ENCODE measurements at places on chromosomes 1 and 21. TPM values are rescaled to one million over a fixed set of nuclear protein-coding genes. Genes with fewer than 3 reads are reported as not detected.

FABP3 gene
- not detected for total RNA-seq

GRCh38 chr1:59511476-59512465 is 214.9 kb downstream of the FGGY start:
- DNase-seq, result no peak

CATSPERE gene
- total RNA-seq, result 1.2 TPM

DNA sequence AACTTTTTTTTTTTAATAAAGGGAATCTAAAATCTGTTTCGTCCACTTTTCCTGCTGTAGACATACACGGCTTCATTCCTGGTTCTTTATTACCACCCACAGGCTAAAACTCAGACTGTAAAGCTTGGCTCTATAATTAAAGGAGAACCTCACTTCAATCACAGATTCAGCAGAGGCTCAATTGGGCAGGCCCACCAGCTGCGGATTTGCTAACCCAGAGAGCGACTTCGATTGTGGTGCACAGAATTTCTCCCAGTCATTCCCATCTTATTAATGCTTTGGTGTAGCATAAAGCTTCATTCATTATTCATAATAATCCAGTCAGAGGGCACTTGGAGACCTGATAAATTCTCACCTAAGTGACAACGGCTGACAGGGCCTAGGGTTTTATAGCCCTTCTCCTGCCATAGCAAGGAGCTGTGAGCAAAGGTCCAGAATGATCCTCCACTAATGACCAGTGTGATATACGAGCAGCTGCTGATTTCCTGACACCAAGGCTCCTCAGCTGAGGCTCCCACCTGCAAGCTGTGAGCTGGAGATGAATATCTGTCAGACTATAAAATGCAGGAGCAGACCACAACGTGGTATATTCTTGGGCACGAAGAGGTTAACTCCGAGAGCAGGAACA is 149.0 kb downstream of the ATP6V1G3 start:
- no peak for DNase-seq

TNNI3K gene
- not detected for total RNA-seq

STXBP3 gene
- total RNA-seq, result 46.9 TPM

DNA sequence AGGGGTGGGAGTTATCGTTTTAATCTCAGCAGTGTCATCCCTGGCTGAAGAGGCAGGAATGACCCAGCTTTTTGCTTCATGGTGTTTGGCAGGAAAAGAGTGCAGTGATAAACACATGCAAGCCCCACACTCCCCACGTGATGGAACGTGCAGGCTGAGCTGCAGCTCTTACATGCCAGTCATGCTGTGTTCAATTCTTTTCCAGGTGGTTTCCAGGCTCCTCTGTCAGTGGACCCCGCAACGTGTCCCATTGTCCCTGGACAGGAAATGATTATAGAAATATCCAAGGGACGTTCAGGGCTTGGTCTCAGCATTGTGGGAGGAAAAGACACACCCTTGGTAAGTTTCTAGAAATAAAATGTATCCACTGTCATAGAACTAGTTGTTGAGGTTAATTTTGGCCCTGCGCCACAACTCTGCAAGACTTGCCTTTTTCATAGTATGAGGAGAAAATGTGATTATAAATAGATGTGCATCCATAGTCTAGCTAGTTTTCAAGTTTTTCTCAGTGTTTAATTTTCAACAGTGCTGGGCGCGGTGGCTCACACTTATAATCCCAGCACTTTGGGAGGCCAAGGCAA is 110.2 kb upstream of the L1TD1 start:
- no peak for DNase-seq

EVA1C gene
- total RNA-seq, result 28.4 TPM

GRCh38 chr1:160711602-160712311 is at the start of gene CD48:
CD48 (minus strand) TSS chr1:160711822; CDS start chr1:160711763, 59 bp downstream.
- DNase-seq, result no peak

DNA sequence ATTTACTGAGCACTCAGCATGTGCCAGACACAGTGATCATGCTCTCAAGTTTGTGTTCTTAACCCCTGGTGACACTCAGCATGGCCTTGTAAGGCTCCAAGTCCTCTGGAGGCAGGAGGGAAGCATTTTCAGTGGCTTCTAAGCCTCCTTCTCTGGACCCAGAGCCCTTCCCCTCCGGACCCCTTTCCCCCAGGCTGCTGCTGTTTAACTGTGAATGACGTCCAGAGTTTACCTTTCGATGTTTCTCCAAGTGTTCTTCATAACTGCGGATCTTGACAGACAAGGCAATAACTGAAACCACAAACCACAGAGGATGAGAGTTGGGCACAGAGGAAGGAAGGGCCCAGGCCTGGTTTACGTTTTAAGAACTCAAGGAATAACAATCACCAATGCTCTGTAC is 6.5 kb downstream of the MRPS15 start:
- no peak for DNase-seq

DNA sequence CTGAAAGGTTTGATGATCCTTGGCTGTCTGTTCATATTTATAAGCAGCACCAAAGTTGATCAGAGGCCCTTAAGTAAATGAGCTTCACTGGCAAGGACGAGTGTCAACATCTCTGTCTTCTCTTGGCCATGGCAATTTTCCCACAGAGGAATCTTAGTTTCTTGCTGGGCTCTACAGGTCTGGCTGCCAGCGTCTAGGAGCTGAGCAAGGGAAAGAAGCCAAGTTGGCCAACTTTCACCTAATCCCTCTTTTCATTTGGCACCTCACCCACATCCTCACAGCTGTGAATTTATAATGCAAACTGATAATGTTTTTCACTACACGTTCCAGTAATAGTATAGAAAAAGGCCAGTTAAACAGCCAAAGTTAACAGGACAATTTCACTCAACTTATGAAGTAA is 99.0 kb upstream of the LBR start:
- no peak for DNase-seq

AK5 gene
- 0.61 TPM for total RNA-seq

- DNase-seq, result peak; percentile 50
Measured at GRCh38 chr1:36369061-36369861, 16.5 kb downstream of the STK40 start.

GRCh38 chr1:119795261-119796200 is 15.7 kb downstream of the REG4 start:
- peak; percentile 58 for DNase-seq

DPT gene
- total RNA-seq, result not detected

GRCh38 chr1:14968251-14968851 is 185.2 kb upstream of the TMEM51 start:
- peak; percentile 90 for DNase-seq

- no peak for DNase-seq
Measured at GRCh38 chr1:75125161-75125726, 8.9 kb upstream of the LHX8 start.

EEIG2 gene
- 4.5 TPM for total RNA-seq

SYDE2 gene
- 11.0 TPM for total RNA-seq

- DNase-seq, result peak; percentile 32
Measured at GRCh38 chr21:41610042-41610839, 102.3 kb upstream of the TMPRSS2 start.

DNA sequence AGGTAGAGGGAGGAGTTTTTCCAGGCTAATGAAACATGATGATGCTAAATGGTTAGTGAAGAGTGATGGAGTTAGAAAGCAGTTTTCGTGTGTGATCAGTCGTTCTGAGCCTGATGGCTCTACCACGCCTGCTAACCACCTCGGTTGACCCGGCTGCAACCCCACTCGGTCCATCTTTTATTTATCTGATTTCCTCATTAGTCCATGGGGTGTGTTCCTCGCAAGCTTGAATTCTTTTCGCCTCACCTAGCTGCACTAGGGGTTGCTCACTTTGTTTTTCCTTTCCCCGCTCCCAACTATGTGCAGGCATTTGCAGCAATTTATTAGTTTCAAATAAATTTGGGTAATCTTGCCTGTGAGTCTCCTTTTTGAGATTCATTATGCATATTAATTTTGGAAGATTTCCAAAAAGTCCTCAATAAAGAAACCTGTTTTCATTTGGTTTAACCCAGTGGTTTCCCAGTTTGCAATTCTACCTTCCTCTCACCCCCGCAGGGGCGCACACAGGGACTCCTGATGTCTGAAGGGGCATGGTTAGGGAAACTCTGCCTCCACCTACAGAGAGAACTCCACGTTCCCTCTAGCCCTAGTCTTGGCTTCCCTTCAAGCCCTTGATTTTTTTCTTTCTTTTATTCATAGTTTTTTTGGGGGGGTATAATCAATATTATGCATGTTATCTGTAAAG is 12.6 kb downstream of the B3GALT5 start:
- DNase-seq, result no peak

DNA sequence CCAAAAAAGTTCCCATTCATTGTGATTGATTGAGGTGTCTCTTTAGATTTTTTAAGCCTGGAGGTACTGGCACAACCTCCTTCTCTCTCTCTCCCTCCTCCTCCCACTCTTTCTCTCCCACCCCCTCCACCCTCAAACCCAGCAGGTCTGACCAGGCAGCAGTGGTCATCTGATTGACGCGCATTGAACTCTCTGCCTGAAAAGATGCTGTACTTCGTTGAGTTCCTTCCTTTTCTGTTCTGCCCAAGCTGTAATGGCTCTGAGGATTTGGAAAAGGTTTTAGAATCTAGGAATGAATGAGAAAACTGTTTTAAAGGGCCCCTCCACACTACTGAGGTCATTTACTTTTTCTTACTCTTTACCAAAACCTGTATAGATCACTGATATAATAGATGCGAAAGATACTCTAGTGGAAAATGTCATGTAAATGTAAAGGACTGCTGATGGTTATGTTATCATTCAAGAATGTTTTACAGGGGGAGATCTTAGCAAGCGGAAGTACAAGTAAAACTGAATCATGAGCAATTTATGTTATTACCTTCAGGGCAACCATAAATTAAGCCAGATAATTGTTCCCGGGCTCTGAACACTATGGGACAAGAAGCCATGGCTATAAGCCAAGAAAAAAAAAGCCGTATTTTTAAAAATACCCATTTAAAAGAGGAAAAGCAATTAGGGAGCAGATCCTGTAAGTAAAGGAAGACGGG is 25.2 kb upstream of the DYRK1A start:
- DNase-seq, result peak; percentile 17

DNA sequence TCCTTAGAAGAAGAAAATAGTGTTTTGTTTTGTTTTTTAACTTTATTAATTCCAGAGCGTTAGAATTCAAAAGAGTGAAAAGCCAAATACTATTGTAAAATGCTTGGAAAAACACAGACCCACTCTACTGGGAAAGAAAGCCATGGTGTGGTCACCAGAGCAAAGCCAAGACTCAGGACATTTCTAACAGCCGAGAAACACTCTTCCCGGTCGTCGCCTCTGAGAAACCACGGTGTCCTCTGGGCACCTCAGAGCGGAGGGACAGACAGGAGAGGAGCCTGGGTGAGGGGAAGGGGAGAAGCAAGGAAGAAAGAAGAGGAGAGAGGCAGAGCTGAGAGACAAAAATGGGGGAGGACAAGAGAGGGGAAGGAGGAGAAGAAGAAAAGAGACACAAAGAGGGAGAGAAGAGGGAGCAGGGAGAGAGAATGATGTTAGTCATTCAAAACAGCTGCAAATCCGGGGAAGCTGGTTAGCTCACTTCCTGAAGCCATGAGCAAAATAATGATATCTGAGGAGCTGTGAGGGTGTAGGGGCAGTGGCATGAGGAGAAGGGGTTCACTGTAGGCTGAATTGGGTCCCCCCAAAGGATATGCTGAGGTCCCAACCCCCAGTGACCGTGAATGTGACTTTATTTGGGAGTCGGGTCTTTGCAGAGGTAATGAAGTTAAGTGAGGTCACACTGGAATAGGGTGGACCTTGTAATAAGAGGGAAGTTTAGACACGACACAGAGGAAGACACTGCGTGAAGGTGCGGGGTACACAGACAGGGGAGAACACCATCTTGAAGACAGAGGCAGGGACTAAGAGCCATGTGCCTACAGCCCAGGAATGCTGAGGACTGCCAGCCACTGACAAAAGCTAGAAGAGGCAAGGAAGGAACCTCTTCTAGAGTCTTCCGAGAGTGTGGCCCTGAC is 58.2 kb upstream of the DMRTB1 start:
- DNase-seq, result no peak

DDX59 gene
- total RNA-seq, result 28.0 TPM

- no peak for DNase-seq
Measured at GRCh38 chr1:63705078-63705477, 68.7 kb upstream of the ROR1 start.

RHD gene
- not detected for total RNA-seq

GRCh38 chr1:154154534-154155191 is at the start of gene NUP210L:
NUP210L (minus strand) TSS chr1:154155073.
- DNase-seq, result no peak

Data from mammary epithelial cell (primary cell).